Fibroblast of skin of left biceps (primary cell): ENCODE measurements at places on chromosomes 7 and 10.

GRCh38 chr10:124508070-124508667 is 46.5 kb downstream of the LHPP start:
- no peak for DNase-seq

GRCh38 chr10:72665925-72666324 is 26.0 kb upstream of the MCU start:
- DNase-seq, result no peak

- no peak for DNase-seq
Observed at GRCh38 chr10:2130705-2131305, 393.5 kb upstream of the ADARB2 start.

DNA sequence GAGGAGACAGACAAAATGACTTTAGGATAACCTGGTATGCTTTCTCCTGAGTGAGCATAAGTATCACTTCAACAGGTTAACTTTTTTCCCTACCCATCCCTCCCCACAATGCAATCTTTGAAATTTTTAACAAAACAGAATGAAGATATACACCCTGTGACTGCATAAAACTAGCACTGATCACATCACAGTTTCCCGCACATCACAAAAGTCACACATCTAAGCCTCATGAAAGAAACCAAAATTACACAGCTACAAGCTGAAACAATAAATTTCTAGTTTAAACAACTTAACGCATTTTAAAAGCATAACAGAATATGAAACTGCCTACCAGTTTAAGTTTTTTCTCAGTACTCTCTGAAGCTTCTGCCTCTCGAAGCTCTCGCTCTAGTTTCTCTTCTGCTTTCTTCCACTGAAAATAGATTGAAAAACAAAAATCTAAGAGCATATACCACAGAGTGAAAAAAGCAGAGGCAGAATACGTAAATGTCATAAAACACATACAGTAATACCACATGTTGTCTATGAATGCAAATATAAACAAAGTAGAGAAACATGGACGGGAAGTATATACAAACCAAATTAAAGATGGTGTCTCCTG is 18.1 kb downstream of the NOC3L start:
- DNase-seq, result no peak

DNA sequence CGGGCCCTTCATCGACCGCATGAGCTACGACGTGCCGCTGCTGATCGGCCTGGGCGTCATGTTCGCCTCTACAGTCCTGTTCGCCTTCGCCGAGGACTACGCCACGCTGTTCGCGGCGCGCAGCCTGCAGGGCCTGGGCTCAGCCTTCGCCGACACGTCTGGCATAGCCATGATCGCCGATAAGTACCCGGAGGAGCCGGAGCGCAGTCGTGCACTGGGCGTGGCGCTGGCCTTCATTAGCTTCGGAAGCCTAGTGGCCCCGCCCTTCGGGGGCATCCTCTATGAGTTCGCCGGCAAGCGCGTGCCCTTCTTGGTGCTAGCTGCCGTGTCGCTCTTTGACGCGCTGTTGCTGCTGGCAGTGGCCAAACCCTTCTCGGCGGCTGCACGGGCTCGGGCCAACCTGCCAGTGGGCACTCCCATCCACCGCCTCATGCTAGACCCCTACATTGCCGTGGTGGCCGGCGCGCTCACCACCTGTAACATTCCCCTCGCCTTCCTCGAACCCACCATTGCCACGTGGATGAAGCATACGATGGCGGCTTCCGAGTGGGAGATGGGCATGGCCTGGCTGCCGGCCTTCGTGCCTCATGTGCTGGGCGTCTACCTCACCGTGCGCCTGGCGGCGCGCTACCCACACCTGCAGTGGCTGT is 1.2 kb downstream of the SLC18A3 start:
- no peak for DNase-seq

DNA sequence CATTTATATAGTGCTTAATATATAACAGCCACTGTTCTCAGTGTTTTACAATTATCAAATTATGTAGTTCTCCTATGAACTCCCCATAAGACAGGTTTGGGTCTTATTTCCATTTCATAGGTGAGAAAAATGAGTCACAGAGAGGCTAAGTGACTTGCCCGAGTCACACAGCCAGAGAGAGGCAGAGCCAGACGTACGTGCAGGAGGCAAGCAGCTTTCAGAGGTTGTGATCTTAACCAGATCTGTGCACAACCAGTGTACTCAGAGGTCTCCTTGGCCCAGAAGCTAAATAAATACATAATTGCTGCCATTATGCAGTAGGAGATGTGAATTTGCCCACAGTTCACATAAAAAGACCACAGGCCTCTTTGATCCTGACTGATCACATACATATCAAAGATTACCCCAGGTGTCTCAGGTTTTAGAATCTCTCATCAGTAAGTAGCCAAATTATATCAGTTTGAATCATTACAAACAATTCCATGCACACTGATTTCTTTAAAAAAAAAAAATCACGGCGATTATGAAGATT is 304.7 kb upstream of the AOAH start:
- DNase-seq, result no peak

DNA sequence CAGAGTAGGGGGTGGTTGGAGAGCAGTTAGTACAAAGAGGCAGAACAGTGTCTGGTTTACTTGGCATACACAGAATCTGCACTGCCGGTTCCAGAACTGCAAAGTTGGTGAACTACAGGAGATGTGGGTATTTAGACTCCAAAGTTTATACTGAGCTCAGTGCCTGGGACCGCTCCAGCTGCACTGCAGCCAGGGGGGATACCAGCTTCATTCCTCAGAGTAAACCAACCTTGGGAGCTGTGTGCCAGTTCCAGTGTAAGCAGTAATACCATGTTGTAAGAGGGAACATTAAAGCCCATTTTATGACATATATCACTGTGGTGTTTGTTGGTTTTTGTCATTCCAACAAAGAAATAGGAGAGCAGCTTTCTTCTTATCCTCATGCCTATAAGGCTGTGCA is 23.4 kb downstream of the LOXL4 start:
- no peak for DNase-seq

DNA sequence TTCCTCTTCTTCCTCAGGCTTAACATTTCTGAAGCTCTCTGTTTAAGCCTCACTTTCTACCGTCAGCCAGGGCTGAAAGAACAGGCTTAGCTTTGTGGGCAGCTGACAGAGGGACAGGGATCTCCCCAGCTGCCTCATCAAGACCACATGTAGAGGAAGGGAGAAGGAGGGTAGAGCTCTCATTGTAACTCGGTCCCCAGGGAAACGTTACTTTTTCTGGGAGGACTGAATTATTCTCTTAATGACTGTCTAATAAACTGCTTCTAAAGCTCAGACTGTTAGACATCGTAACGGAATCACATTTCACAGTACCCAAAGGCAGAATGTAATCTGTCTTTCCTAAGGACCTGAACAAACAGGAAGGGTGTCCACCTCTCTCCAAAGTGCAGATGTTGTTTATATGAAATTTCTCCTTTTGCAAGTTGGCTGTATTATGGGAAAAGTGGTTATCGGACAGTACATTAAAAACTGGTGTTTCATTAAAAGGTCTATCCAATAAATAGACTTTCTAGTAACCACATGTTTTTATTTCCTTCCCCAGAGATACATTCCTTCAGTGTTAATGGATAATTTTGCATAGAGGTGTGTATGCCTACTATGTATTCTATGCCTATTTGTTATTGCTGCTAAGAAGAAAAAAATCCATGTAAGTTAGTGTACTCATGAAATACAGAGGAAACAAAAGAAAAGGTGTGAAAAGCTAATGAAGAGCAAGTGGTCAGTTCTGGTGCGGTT is 144.2 kb downstream of the CTTNBP2 start:
- DNase-seq, result no peak

GRCh38 chr7:156667110-156667426 is 26.5 kb downstream of the RNF32 start:
- DNase-seq, result no peak
